Activated CD4-positive, alpha-beta T cell treated with anti-CD3 and anti-CD28 coated beads, Interleukin-2, amount 10 ng/mL, durations not matched to agents 24 days and 14 days (primary cell): ENCODE measurements at places on chromosomes 2 and 18.

DNA sequence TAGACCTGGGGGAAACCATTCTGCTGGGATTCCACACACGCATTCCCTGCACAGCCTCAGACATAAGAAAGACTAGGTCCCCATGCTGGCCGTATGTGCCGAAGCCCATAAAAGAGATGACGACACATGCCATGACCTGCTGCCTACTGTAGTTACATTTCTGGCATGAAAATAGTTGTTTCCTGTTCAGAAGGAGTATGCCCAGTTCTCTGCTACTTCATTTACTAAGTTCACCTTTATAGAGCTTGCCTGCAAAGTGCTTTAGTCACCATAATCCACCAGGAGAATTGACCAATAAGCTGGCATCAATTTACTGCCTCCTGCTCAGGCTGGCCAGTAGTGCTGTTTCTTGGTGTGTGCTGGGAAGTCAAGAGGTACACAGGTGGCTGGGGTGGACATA lies 150.2 kb upstream of the ALPP start:
- DNase-seq: no peak

GRCh38 chr2:173472112-173472511 lies 117.4 kb downstream of the CDCA7 start:
- DNase-seq: no peak

GRCh38 chr2:150282357-150282756 lies 205.1 kb downstream of the RND3 start:
- DNase-seq: no peak

DNA sequence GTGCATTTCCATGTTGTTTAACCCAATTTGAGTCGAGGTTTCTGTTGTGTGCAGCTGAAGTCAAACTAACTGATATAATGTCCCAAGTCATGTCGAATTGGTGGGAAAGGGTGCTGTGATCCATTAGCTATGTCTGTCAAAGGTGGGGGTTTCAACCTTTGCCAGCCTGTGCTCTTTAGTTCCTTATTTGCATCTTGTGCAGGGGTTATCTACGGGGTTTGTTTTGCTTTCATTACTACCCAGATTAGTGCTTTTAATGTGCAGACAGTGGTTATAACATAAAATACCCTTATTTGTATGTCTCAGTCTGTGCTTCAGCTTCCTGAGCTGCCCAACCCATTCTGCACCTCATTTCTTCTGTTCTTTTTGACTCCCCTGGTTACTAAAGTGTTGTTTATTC lies 271.9 kb upstream of the CXCR4 start:
- peak; percentile 50 for DNase-seq

DNA sequence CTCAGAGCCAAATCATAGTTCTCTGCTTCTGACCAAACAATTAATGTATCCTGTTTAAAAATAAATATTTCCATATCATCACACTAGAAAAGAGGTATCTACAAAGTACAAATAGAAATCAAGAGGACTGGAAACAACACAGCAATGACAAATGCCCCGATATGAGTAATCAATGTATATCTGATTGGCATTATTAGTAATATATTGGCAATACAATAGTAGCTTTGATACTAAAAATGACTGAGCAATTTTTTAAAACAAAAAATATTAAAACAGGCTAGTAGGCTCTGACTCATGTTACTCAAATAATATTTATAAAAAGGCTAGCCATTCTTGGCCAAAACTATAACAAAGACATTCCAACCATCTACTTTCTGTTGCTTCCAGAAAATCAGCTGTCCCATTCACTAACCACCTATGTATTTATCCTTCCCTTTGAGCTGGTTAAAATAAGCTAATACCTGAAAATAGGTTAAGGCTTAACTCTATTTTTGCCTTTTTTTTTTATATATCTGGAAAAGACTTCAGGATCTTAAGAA lies 13.3 kb downstream of the PPP4R3B start:
- no peak for DNase-seq

GRCh38 chr2:221848286-221848685 lies 276.2 kb upstream of the EPHA4 start:
- no peak for DNase-seq

GRCh38 chr2:133424876-133425275 lies 143.4 kb downstream of the NCKAP5 start:
- no peak for DNase-seq

DNA sequence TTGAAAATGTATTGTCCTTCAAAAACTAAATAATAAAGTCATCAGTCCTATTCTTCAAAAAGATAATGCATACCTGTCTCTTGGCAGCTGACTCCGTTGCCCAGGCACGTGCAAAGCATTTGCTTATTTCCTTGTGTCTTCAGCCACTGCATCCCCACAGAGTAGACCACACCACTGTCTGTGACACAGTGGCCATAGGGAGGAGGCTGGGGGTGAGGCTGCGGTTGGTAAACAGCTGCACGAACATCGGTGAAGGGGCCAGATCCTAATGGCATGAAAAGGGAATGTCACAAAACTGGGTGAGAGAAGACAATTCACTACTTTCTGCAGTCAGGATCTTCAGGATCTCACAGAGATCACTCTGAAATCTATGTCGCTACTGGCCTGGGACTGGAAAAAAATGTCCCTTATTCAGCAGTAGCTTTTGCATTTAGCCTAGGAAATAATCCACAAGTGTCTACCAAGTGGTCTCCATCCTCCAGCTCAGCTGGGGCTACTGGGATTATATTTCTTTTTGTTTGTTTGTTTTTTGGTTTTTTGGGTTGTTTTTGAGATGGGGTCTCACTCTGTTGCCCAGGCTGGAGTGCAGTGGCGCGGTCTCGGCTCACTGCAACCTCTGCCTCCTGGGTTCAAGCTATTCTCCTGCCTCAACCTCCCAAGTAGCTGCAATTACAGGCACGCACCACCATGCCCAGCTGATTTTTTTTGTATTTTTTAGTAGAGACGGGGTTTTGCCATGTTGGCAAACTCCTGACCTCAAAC lies 10.7 kb downstream of the FN1 start:
- DNase-seq: no peak
